Suppressor macrophage treated with lipopolysaccharide for 1 hour (primary cell): ENCODE measurements at places on chromosomes 11 and 22.

DNA sequence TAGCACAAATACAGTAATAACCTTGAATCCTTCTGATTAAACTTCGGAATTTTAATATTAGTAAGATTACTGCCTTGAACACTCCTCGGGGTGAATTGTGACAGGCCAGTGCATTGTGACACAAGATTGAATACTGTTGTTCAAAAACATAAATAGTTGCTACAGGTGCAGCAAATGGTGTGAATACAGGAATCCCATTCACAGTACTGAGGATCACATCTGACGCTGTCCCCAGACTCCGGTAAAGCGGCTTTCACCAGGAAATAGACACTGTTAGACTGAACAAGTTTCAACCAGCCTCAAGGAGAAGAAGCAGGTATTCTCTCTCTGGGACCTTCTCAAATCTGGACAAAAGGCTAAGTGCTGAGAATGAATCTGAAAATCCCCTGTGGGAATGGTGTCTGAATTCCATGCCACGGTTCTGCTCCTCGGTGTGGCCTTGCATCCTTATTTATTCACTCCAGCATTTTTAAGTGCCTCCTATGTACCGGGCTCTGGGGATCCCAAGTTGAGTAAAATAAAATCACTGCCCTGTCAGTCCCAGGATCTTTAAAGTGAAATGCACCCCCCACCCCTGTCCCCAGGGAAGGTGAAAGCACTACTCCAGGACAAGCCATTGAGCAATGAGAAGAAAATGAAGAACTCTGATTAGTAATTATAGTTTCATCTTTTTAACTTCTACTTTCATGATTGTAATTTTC lies 3.4 kb downstream of the LGR4 start:
- DNase-seq = no peak

DNA sequence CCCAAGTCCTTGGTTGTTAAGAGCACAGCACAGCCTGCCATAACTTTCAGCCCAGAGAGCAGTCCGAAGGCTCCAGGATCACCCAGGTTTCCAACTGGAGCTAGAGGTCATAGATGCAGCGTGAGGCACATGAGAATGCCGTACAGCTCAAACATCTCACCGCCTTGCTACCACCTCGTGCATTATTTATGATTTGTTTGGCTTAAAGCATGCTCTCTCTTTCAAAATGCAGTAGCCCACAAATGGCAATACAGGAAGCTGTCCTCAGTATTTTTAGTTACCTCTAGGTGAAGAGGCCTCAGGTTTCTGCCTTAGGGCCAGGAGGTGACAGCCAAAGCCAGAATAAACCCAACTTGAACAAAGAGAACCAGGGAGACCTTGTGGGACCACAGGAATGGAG lies 14.4 kb downstream of the SCN3B start:
- DNase-seq = no peak

DNA sequence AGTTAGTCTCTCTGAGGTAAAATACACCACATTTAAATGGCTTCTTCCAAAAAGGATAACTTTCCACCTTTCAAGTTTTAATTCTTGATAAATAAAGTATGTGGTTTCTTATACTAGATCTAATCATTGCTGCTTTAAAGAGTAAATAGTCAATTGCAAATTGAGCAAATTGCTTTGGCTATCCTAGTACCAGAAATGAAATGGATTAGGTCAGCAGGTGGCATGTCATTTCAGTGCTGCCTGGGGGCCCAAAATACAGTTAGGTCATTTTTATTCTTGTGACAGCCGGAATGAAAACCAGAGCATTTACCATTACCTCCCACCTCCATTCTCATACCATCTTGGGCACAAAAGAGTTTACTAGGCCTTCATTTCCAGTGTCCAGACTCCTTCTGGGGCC lies 70.2 kb downstream of the PHF21A start:
- no peak for DNase-seq

DNA sequence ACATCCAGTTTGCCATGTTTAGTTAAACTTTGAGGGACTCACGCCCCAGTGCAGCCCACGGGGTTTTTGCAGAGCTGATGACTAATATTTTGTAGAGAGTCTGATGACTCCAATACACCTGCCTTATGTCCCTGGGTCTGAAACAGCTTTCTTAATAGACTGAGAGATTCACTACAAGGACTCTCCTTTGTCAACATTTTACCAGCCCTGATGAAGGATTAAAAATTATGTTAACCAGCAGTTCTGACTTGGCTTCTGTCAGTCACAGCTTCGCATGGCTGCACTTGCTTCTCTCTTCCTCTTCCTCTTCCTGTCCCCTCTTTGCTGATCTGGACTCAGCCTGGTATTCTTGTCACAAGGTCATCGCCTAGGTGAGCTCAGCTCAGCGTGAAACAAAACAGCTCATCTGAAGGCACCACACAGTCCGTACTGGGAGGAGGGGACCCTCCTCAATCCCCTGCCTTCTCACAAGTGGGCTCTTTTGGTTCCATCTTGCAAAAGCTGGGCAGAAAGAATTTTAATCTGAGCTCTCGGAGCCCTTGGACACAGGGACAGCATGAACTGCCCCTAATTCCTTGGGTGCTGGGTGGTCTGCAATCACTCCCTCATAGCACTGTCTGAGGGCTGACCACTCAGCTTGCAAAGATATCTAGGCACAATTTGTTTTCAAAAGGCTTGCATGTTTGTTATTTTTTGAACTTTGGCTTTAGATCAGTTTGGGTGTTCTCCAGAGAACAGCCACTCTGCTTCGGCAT lies 38.1 kb upstream of the POU2AF1 start:
- peak; percentile 60 for DNase-seq

GRCh38 chr11:76241243-76242000 lies 35.1 kb upstream of the WNT11 start:
- no peak for DNase-seq

DNA sequence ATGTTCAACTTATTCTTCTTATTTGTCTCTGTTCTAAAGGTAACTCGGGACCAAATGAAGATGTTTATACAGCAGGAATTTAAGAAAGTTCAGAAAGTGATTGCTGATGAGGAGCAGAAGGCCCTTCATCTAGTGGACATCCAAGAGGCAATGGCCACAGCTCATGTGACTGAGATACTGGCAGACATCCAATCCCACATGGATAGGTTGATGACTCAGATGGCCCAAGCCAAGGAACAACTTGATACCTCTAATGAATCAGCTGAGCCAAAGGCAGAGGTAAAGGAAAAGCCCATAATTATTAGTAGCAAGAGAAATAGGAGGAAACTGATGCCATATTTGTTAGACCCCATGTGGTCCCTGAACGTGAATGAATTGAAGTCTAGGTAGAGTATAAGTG lies 63.3 kb downstream of the TRIM44 start:
- DNase-seq = no peak

- DNase-seq = no peak
These were observed 10.3 kb downstream of the MRPL21 start for GRCh38 chr11:68893282-68893681.

- no peak for DNase-seq
These were observed 114.2 kb upstream of the NAV2 start for GRCh38 chr11:19598456-19598855.

DNA sequence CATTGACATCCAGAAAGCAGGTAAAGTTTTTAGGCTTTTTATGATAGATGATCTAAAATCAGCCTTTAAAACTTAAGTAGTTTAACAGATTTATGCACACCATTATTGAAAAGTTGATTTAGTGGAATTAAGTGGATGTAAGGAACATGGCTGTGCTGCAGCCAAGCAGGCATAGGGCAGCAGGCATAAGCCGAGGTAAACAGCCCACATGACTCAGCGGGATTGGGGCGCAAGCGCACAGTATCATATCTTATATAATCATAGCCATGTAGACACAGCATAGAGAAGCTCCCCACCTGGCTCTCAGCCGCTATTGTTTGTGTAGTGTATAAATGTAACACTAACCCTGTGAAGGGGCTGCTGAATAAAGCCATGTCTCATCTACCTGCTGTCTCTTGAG lies 157.5 kb downstream of the WNT11 start:
- no peak for DNase-seq

GRCh38 chr11:110761131-110761530 lies 48.9 kb upstream of the ARHGAP20 start:
- DNase-seq = no peak

DNA sequence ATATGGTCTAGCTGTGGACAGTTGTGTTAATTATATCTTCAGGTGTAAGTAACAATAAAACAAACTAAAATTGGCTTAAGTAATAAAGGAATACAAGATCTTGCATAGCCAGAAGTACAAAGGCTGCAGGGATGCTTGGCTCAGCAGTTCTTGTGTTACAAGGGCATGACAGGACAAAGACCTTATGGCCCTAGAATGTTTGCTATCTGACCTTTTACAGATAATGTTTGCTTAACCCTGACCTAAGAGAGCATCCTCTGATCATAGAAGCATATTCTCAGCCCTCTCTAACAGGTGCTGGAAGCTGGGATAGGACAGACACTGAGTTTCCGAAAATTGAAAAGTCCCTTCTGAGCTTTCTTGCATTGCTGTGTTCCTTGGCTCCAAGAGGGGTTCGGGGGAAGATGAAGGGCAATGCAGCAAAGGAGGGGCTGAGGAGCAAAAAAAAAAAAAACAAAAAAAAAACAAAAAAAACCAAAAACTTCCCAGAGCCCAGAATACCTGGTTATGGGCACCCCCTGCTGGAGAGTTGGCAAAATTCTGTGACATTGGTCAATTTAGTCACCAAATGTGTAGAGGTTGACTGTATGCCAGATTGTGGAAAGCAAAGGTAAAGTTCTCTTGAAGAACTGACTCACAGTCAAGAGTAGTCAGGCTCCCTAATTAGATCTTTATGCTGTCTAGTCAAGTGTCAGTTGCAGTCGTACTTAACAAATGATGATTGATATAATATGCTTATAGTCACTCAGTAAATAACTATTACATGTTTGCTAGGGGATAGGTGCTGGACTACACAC lies 10.4 kb upstream of the HIKESHI start:
- DNase-seq = peak; percentile 70

DNA sequence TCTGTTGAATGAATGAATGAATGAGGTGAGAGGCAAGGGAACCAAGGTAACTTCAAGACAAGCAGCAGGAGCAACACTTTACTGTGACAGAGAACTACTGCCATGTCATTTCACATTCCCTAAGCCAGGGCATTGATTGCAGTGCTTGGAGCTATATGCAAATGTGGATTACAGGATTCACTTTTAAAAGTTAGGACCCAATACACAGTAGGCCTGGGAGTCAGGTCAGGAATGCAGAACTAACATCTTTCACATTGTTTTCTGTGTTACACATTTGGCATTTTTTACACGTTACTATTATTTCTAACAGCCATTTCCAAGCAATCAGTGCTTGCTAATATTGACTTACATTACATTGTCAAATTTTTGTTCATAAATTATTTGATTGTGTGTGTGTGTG lies 26.2 kb upstream of the ME3 start:
- DNase-seq = no peak

- DNase-seq = no peak
These were observed 104.0 kb downstream of the SIK3 start for GRCh38 chr11:116994195-116994594.

DNA sequence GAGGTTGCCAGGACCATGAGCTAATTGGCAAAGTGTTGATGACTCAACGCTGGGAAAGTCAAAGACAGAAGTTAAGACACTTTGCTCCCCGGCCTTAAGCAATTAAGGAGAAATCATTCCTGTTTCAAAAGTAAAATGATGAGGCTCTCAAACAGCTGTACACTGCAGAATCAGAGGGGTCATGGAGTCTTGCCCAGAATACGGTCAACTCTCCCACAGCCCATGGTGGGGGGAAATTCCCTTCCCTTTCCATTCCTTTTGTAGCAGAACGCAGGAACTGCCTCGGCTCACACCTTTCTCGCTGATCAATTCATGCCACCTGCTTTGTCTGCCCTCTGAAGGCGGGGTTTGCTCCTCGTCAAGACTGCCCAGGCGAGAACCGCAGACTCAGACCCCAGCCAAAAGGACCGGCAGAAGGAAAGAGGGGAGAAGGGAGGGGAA lies 52.8 kb downstream of the MN1 start:
- peak; percentile 96 for DNase-seq

DNA sequence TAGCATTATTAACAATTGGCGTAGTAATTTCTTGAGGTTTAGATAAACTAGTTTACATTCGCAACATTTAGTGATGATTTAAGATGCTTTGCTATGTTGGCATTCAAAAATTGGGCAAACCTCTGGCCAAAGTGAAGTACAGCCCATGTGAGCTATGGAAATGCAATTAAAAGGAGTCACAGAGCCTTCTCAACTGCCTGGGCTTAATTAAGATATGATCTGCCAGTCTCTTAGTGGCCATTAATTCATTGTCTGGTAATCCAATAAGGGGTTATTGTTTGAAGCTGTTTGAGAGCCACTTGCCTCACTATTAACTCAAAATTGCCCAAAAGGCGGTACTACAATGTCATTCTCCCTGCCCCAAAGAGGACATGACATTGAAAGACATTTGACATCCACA lies 608.9 kb downstream of the NTM start:
- no peak for DNase-seq

- DNase-seq = no peak
These were observed 1356.2 kb downstream of the FAM181B start for GRCh38 chr11:81377418-81377817.

GRCh38 chr11:115712296-115712695 lies 208.1 kb upstream of the CADM1 start:
- no peak for DNase-seq

GRCh38 chr22:27990451-27990840 lies 71.4 kb upstream of the PITPNB start:
- no peak for DNase-seq

GRCh38 chr11:10444725-10445315 lies 10.2 kb upstream of the AMPD3 start:
- peak; percentile 70 for DNase-seq

DNA sequence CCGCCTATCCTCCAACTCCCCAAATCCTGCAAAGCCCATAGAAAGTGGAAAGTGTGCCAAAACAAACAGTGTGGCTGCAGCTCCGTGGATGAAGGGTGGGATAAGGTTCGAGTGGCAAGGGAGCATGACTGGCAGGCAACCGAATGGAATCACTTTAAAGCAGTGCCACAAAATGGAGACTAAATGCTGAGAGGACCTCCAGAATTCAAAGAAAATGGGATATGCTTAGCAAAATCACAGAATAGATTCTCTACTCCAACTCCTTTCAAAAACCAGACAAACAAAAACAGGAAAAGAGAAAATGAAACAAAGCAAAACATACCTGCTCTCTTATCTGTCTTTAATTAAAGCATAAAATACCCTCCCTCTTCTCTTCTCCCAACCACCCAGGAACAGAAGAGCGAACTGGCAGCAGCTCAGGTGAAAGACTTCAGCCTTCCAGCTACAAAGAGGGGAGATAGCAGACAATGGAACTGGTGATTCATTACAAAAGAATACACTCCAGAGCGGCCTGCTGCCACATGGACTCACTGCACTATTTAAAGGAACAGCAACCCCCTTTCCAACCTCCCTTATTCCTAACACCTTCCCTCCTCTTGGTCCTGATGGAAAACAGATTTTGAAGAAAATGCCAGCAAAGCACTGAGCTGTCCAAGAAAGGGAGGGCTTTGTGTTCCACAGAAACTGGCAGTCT lies 118.5 kb downstream of the APOL5 start:
- DNase-seq = no peak

DNA sequence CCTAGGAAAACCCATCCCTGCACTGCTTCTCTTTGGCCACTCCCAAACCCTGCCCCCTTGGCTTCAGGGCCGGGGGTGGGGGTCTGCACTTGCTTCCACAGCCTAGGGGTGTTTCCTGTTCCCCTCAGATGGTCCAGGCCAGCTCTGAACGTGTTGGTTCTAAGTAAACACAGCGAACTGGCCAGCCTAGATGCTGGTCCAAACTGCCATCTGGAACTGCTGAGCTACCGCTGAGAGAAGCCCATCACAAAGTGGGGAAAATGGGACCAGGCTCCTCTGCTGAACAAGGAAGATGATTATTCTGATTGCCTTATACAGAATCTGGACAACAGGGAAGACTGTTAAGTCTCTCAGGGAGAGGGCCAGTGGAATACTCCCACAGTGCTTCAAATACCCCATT lies 23.5 kb upstream of the YPEL1 start:
- DNase-seq = no peak

GRCh38 chr11:130213143-130213978 lies 53.8 kb downstream of the ST14 start:
- peak; percentile 77 for DNase-seq
